ENCODE measurements at places on chromosomes 16 and 17.

DNA sequence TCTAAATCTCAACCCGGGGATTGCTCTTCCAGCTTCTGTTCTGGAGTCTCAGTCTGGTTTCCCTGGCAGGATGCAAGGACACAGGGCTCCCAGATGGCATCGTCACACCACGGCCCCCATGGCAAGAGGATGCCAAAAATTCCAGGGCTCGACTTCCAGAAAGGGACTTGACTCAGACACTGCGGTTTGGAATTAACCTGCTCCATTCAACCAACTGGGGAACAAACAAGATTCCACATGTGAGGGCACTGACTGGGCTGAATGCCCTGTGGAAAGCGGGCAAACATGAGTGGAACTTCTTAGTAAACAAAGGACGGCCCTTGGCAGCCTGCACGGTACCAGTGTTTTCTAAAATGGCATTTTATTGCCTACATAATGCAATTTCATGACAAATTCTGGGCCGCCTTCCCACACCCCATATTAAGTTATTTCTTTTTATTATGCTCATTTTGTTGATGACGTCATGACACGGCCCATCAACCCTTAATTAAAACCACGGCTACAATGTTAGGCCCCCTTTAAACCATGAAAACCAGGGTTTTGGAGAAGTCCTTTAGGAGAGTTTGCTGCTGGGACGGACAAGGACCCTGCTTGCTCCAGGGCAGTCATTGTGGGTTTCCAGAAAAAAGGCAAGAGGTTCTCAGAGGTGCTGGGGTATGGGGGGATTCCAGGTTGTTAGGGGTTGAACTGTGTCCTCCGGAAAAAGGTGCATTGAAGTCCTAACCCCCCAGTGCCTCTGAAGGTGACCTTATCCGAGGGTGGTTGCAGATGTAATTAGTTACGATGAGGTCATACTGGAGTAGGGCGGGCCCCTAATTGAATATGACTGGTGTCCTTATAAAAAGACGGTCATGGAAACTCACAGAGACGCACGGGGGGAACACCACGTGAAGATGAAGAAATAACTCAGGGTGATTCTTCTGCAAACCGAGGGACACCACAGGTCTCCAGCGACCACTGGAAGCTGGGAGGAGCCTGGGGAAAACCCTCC lies 205.6 kb downstream of the FOXL1 start:
- no peak for DNase-seq

- no peak for DNase-seq
Observed at GRCh38 chr17:45751466-45751865, 32.7 kb upstream of the CRHR1 start.

- DNase-seq, result peak; percentile 79
Observed at GRCh38 chr16:24609740-24610415, 70.5 kb downstream of the RBBP6 start.

- no peak for DNase-seq
Observed at GRCh38 chr16:87569601-87570571, 32.4 kb upstream of the JPH3 start.

DNA sequence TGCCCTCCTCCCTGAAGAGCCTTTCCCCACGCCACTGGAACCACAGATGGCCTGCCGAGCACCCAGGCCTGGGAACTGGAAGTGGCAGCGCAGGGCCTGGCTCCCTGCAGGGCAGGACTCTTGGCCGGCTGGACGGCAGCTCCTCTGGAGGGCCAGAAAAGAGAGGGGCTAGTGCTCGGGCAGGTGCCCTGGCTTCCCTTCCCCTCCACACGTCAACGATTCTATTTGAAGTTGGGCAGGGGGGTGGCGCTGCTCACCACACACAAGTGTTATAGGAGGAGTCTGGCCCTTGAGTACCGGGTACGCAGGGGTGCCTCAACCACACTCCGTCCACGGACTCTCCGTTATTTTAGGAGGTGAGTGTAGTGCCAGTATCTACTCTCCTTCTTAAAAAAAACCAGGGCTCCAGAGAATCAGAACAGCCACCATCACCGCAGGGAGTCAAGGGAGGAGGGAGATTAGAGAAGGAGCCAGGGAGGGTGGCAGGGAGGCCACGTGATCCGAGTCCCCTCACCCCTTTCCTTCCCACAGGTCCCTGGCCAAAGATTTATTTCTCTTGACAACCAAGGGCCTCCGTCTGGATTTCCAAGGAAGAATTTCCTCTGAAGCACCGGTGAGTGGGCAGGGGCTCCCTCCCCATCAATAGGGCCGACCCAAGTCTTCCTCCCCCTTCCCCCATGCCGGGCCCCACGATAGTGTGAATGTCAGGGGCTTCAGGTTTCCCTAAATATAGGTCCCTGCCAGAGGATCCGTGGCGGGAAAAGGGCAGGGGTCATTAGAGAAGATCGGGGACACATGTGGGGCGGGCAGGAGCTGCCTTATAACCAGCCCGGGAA lies 1.4 kb upstream of the ALDOA start:
- peak; percentile 86 for DNase-seq

DNA sequence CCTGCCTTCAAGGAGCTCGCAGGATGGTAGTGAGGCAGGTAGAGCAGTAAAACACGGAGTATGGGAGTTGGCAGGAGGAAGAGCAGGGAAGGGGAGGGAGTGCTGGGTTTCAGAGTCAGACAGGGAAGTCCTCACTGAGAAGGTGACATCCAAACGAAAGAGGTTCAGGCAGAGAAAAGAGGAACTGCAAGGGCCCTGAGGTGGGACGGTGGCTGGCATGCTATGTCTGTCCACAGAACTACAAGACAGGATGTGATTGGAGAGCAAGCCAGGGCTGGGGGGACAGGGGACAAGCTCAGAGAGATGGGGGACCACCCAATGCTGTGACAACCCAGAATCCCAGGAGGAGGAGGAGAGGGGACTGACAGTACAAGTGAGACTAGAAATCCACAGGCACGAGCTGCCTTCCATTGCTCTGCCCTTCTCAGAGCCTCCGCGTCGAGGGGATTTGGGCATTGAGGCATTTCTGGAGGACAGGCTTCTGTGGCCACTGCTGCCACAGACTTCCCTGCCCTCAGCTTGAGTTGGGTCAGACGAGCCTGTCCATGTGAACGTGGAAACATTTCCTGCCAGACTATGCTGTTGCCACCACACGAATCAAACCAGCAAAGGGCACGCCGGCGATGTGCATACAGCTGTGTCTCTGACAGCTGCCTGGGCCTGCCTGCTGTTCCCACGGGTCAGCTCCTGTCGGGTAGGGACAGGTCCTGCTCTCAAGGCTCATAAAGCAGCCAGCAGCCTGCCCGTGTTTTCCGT lies 100.1 kb downstream of the RAB11FIP4 start:
- DNase-seq, result no peak
